ENCODE measurements at places on chromosomes 1 and 21.

DNA sequence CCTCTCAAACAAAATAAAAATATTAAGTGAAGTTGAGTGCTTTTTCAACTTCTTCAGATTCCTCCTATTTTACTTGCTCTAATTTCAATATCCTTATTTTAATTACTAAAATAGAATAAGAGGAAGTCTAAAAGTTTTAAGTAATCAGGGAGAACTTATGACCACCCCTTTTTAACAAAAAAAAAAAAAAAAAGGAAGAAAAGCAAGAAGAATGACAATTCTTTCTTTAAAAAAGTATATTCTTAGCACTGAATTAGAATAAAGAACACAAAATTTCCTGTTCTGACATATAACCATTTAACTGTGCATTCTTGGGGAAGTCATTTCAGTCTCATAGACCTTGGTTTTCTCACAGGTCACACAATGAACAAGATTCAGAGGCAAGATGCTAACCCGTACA, 46.8 kb downstream of the SAMSN1 start:
- no peaks in the 10 kb centered on the region for H3K27me3 ChIP-seq
- H3K4me3 ChIP-seq: no peak overlapping the region
- H3K36me3 ChIP-seq: no peaks in the 10 kb centered on the region
- DNase-seq: no peak
- H3K4me1 ChIP-seq: no peaks in the 10 kb centered on the region
- H3K27ac ChIP-seq: no peak overlapping the region

GRCh38 chr21:45234965-45235364, 52.7 kb downstream of the POFUT2 start:
- no peak overlapping the region for H3K27ac ChIP-seq
- no peak overlapping the region for H3K4me3 ChIP-seq
- H3K36me3 ChIP-seq: no peaks in the 10 kb centered on the region
- H3K27me3 ChIP-seq: no peaks in the 10 kb centered on the region

DNA sequence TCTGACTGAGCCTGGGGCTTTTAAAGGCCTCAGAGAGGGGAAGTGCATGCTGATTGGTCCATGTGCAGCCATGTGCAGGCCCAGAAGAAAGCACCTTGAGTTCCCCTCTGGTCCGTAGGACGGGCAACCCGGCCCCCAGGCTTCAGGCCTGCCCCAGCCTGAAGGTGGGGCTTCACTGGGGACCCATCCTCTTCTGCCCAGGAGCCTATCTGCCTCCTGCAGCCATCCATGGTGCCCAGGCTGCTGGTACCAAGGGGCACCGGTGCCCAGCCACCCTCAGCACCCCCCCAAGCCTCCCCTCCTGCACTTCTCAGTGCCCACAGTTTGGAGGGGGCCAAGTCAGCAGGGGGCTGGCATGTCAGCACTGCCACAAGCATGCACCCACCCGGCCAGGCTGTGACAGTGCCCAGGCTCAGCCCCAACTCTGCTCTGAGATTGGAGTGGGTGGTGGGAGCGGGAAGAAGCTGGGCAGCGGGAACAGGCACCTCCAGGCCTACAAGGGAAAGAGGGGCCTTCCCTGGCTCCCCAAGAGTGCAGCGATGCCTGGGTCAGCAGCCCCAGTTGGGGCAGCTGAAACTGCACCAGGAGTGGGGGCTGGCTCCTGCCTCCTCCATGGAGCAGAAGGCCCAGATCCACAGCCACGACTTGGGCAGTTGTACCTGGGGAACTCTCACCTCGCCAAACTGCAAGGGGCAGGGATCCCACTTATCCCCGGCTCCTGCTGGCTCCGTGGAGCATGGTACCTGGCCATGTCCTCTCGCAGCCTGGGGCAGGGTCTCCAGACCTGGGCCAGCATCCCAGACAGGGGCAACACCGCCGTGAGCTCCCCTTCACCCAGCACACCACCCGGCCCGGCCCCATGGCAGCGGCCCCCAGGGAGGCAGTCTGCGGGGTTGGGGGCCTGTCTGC, 11.7 kb downstream of the COL6A2 start:
- H3K36me3 ChIP-seq: no peaks in the 10 kb centered on the region
- no peak for DNase-seq
- H3K27me3 ChIP-seq: no peaks in the 10 kb centered on the region
- no peaks in the 10 kb centered on the region for H3K4me1 ChIP-seq

DNA sequence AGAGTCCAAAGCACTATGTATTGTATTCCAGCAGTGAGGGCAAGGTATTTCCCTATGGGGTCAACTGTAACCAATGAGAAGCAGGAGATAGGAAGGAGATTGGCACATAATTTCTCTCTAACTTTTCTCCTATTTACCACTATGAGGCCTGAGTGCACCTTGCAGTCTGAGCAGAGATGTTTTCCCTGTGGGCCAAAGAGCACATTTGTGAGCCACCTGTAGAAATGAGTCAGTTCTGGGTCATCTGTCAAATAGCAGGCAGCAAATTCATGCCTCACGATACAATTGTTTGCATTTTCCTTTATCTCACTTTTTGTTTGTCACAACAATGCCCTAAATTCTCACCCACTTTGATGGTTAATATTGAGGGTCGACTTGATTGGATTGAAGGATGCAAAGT, 547.2 kb upstream of the NCAM2 start:
- no peak overlapping the region for H3K4me3 ChIP-seq
- H3K27ac ChIP-seq: no peak overlapping the region
- no peaks in the 10 kb centered on the region for H3K36me3 ChIP-seq
- DNase-seq: no peak
- H3K4me1 ChIP-seq: no peaks in the 10 kb centered on the region
- no peaks in the 10 kb centered on the region for H3K27me3 ChIP-seq
